Stimulated activated CD8-positive, alpha-beta memory T cell treated with anti-CD3 and anti-CD28 coated beads, Interleukin-4, amount 100 ng/mL, for 48 hours (primary cell): ENCODE measurements at places on chromosomes 7 and 10.

GRCh38 chr10:18478354-18478753 is 173.0 kb downstream of the NSUN6 start:
- no peak for DNase-seq

GRCh38 chr7:47517821-47518480 is 64.0 kb downstream of the TNS3 start:
- no peak for DNase-seq

DNA sequence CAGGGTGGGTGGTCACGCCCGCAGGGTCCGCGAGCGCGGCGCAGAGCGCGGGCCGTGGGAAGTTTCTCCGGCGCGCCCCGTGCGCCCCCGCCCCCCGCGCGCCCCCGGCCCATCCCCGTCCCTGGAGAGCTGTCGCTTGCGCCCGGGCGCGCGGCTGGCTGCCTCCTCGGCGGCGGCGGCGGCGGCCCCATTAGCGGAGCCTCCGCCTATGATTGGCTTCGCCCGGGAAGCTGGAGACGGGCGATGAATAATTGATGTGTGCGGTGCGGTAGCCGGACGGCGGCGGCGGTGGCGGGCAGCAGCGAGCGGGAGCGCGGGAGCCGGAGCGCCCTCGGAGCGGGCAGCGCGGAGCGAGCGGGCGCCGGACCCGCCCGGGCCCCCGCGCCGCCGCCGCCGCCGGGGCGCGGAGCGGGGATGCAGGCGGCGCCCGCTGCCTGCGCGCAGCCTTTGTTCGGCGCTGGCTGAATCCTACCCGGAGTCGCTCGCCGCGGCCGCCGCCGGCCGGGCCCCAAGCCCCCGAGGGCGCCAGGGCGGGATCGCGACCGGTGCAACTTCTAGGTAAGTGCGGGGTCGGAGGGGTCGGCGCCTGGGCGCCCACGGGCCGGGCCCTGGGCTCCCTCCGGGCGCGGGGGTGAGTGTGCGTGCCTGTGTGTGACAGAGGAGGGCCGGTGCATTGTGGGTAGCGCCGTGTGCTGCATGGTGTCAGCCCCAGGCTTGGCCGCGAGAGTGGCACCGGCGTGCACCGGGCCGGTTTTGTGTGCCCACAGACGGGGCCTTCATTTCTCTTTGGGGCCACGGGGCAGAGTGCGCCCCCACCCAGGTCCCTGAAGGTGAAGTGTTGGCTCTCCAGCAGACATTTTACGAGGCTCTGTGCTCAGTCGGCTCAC is 103.8 kb upstream of the PPIF start:
- DNase-seq, result peak; percentile 74

- no peak for DNase-seq
Measured at GRCh38 chr10:43952760-43953159, 304.1 kb upstream of the ZNF32 start.

DNA sequence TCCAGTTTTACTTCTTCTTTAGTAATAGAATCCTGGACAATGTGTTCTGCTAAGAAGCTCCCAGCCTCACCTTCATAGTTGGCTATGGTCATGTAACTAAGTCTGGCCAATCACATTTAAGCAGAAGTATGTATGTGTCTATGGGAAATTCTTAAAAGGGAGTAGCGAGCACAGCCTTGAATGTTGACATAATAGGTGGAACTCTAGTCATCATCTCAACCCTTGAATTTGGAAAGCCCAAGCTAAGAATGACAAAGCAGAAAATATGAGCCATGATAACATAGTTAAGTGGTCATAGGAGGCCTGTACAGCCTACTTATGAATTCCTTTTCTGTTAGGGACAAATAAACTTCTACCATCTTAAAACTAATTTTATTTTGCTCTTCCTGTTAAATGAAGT is 134.1 kb downstream of the MAGI2 start:
- DNase-seq, result no peak

DNA sequence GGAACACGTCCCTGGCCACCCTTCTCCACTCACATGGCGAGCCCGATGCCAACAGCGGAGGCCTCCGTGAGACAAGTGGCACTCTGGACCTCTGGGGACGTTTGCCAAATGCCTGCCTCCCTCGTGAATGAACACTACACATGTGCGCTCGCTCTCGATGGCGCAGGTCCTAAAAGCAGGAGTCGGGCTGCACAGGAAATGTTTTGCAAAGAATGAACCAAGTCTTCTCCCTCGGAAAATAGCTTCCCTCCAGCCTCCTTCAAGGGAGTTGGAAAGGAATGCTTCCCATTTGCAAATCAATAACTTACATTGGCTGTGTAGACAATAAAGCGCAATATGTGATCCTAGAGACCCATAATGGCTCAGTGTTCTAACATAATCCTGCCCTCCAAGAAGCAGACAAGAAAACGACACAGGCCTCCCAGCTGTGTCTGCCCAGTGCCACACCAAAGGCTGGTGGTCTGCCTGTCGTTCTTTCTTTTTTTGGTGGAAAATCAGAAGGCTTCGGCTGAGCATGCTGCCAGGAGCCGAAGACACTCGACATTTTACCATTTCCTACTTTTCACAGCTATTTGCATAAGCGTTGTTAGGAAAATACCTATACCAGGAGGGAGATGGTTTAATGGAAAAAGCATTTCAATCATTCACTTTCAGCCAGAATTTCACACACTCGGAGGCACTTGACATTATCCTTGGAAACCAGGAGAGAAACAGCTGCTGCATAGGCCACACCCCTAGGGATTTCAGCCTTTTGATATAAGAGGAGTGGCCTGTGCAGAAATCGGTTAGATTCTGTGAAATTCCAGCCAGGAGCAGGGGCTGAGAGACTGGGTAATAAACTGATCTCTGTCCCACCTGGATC is 38.4 kb downstream of the ATXN7L1 start:
- DNase-seq, result no peak

GRCh38 chr10:73840056-73840402 is 28.6 kb upstream of the NDST2 start:
- DNase-seq, result no peak

GRCh38 chr7:158815800-158816128 is 13.5 kb downstream of the ESYT2 start:
- DNase-seq, result no peak

GRCh38 chr10:97590082-97590747 is 694 bp downstream of the C10orf62 start:
- DNase-seq, result no peak

- DNase-seq, result no peak
Measured at GRCh38 chr10:124007773-124008145, 85.6 kb downstream of the CHST15 start.

GRCh38 chr10:13767676-13768178 is 181.0 kb downstream of the PRPF18 start:
- DNase-seq, result no peak

GRCh38 chr10:34886906-34887642 is 72.0 kb upstream of the PARD3 start:
- no peak for DNase-seq

DNA sequence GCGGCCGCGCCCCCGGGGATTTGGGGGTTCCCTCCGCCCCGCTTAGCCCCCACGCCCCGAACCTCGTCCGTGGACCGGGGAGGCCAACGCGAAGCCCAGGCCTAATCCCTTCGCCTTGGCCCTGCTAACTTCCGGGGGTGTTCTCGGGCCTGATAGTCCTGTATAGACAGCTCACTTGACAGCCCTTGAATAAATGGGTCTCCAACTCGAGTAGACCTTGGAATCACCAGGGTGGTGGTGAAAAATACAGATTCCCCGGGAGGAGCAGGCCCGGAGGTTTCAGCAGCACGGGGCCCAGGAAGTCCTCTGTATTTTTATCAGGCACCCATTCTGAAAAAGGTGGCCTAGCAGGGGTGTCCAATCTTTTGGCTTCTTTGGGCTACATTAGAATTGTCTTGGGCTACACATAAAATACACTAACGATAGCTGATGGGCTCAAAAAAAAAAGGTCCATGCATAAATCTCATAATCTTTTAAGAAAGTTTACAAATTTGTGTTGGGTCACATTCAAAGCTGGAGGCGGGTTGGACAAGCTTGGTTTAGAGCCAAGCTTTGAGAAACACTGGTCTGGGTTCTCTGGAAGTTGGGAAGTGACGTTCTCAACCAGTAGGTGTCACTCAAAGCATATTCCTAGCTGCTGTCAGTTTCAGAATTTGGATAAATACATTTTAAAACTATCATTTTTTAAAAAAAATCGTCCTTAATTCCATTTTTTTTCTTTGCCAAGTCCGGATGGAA is 221.7 kb downstream of the PHTF2 start:
- peak; percentile 34 for DNase-seq

DNA sequence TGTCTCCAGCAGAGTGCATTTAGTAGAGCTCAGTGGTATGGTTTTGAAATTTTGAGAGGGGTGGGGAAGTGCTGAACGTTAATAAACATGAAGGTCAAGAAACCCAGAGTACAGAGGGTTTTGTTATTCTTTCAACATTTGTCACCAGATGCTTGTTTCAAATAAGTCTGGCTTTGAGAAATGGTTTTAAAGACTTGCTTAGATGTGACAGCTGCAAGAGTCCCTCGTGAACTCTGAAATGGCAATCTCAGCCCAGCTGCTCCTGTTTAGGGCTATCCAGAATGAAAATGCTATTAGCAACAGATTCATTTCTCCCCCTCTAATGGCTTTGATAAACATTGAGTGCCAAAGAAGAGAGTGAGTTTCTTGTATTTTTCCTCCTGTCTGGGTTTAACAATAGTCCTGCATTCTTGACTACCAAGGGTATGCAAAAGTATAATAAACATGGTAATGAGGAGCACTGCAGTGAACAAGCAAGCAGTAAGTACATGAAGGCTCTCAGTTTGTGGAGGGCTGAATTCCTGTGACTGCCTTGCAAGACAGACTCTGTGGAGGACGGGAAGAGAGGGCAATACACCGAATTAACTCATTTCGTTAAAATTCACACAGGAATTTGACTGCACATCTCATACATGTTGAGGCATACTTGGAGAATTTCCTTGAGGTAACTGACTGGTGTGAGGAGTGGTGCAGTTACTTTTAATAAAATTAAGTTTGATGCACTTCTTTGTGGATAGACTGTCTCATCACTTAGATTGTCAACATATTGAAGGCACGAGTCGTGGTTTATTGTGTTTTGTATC is 490.9 kb downstream of the REEP3 start:
- no peak for DNase-seq

GRCh38 chr7:1555813-1556543 is at the start of gene TMEM184A:
Gene TMEM184A, minus strand, starts transcription at chr7:1556205. Its CDS starts 721 bp downstream, at chr7:1555484.
- DNase-seq, result peak; percentile 57

GRCh38 chr7:144869082-144869481 is 33.2 kb upstream of the TPK1 start:
- no peak for DNase-seq

DNA sequence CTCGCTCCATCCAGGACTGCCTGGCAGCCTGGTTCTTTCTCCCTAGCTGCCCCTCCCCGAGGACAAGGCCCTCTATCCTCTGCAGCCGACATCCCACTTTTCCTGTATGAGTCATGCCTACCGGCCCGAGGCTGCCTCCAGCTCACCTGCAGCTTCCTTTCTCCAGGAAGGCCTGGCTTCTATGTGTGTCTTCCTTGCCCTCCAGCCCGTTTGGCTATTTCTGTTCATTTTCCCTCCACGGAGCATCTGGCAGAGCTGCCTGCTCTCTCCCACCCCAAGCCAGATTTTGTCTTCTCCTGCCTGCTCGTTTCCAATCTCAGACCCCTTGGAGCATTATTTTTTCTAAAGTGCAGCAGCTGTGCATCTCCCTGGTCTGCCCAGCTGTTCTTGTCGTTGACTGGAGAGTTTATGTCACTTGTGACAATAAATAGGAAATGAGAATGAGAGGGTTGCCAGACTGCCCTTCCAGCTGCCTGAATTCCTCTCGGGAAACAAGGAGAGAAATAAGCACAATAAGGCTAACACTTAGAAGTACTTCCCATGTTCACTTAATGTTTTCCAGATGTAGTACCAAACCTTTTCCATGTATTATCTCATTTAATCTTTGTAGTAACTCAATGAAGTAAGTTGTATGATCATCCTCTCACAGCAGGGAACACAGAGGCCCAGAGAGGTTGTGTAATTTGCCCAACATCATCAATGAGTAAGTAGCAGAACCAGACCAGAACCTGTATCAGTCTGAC is 19.7 kb downstream of the UBTD1 start:
- no peak for DNase-seq

DNA sequence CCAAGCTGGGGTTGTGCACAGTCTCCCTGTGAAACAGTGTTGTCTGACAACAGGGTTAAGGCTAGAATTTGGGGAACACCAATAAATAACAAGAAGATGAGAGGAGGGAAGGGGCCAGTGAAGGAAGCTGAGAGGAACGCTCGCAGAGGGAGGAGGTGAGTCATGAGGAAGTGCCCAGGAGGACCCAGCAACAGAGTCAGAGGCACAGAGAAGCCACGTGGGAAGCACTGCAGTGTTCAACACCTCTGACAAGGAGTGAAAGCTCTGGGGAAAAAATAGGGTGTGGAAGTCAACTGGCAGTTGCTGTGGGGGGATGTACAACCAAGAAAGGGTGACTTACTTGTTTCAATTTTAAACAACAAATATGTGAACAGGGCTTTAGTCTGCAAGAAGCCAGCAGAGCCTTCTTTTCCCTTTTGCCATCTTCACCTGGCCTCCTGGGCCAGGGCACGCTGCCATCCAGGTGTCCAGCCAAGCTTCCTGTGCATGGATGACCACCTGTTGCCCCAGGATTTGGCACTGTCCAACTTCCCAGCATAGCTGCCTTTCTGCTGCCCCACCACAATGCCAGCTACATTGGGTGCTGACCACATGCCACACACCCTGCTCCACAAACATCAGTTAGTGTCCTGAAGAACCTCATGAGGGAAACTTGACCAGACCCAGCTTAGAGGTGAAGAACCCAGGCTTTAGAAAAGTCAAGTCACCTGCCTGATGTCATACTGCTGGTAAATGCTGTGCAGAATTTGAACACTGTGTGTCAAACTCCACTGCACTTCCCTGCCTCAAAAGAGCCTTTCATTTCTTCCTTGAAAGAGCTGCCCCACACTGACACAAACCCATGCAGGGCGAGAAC is 69.6 kb downstream of the ATXN7L1 start:
- peak; percentile 75 for DNase-seq

DNA sequence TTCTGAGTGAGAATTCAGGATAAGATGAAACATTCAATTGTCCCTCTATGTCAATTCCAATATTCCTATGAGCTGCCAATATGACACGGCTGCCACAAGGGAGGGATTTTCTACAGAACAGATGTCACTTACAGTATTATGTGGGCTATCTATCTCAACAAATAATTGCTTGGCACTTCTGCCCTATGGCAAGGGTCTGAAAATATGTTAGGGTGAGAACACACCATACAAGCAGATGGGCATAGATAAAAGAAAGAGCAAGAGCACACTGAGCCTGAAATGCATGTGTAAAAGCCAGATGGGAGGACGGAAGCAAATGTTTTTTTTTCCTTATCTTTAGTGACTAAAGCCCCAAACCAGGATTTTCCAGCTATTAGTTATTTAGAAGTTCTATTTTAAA is 70.1 kb upstream of the TFEC start:
- DNase-seq, result no peak
